Brain microvascular endothelial cell (primary cell): ENCODE measurements at places on chromosomes 13 and 19.
A peak's percentile ranks its signal among the peaks of the same experiment; 100 is the strongest.

- DNase-seq: no peak
Observed at GRCh38 chr19:30631033-30631370, 258.8 kb downstream of the ZNF536 start.

GRCh38 chr13:40317980-40318327 is 348.5 kb downstream of the FOXO1 start:
- DNase-seq: no peak

DNA sequence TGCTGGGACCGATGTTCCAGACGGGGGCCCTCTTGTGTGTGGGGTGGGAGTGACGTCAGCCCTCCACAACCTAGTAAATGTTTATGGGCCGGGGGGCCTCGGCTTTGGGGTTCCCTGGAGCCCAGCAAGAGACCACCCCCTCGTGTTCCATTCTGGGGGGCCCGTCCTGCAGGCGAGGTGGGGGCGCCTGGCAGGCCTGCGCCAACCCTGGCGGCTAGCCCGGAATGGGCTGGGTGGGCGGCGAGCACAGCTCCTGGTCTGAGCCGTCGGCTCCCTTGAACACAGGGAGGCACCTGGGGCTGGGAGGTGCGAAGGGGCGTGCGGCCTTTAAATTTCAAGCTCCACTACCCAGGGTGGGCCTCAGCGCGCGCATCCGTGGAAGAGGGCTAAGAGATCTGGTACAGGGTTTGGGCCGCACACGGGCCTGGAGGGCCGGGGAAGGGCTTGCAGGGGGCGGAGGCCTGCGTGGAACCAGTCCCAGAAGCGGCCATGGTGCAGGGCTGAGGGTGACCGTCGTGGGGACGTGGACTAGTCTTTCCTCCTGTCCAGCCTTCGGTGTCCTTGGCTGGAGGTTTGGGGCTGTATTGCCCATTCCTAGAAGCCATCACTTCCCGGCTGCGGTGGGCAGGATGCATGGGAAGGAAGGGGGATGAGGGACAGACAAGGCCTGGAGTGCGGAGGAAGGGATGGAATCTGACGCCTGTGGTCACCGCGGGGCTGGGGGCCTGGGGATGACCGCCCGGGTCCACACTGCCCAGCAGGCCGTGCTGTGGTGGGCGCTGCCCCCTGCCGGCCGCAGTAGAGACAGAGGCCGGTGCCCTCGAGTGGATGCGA is 11.4 kb downstream of the NDUFA11 start:
- peak; percentile 18 for DNase-seq

GRCh38 chr19:15583346-15583745 is 31.7 kb upstream of the CYP4F8 start:
- no peak for DNase-seq
